ENCODE measurements at places on chromosomes 11 and 22.
A peak's percentile ranks its signal among the peaks of the same experiment; 100 is the strongest.

- no peak for DNase-seq
These were observed 1.2 kb upstream of the GRK2 start for GRCh38 chr11:67264877-67265632.

DNA sequence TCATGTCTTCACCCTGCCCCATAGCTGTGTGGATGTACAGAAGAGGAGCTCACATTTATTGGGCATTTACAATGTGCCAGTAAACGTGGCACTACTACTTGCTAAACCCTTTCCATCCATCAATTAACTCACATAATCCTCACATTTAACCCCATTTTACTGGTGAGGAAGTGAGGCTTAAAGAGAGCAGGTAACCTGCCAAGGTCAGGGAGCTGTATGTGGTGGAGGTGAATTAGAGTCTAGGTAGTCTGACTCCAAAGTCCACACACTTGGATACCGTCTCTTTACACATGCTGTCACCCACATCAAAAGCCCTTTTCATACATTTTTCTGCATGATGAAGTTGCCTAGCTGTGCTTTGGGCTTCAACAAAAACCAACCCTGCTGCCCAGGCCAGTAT, 10.8 kb downstream of the PLEKHA7 start:
- DNase-seq = no peak

GRCh38 chr22:29327089-29327764, 11.7 kb upstream of the RASL10A start:
- no peak for DNase-seq

DNA sequence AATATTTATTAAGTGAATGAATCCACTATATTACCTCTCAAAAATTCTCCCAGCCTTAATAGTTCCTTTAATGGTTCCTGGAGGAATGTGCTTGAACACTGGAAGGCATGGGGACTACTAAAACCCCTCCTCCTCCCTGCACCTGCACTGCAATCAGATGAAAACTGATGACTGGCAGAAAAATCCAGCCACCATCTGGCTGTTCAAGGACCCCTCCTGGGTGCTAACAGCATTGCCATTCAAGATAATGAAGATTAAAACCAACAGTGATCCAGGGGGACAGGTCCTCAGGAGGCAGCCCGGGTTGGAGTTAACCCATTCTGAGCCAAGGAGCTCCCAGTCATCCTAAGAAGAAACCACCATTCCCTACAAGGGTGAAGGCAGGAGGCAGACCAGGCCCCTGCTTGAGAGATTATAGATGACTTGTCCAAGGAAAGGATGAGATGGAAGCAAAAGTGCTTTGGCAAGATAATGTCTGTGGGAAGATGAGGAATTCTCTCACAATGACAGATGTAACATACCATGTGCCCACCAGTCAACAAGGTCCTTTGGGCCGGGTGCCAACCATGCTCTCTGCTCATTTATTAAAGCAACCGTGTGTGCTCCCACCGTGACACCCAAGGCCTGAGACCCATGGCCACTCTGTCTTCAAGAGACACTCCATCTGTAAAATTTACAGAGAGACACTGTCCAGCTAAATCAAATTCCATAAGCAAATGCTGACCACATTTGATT, 90.6 kb downstream of the LARGE1 start:
- DNase-seq = peak; percentile 59

DNA sequence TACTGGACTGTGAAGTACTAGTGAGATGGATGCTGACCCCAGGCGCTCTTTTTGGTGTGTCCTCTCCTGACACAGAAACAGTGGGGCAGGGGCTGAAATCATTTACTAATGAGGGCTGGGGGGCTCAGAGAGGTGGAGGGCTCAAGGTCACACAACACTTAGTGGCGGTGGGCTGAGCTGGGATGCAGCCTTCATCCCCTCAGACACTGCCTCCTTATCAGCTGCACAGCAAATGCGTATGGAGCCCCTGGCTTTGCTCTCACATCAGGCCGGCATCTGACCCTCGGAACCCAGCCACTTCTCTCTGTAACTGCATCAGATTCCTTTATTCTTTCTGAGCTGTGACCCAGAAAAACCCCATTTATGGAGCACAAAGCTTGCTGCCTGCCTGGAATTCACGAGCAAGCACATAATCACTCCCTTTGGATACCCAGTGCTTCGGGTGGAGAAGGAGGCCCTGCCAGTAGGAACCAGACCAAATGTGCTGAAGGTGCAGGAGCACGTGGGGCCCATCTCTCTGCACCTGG, 736.6 kb downstream of the TBC1D22A start:
- peak; percentile 62 for DNase-seq

All from brain (organoid and tissue), 16 donors.